Hepatocyte (in vitro differentiated cells): ENCODE measurements at places on chromosomes 4 and X.

GRCh38 chrX:42102586-42103282 lies 179.4 kb upstream of the CASK start:
- DNase-seq, result no peak

DNA sequence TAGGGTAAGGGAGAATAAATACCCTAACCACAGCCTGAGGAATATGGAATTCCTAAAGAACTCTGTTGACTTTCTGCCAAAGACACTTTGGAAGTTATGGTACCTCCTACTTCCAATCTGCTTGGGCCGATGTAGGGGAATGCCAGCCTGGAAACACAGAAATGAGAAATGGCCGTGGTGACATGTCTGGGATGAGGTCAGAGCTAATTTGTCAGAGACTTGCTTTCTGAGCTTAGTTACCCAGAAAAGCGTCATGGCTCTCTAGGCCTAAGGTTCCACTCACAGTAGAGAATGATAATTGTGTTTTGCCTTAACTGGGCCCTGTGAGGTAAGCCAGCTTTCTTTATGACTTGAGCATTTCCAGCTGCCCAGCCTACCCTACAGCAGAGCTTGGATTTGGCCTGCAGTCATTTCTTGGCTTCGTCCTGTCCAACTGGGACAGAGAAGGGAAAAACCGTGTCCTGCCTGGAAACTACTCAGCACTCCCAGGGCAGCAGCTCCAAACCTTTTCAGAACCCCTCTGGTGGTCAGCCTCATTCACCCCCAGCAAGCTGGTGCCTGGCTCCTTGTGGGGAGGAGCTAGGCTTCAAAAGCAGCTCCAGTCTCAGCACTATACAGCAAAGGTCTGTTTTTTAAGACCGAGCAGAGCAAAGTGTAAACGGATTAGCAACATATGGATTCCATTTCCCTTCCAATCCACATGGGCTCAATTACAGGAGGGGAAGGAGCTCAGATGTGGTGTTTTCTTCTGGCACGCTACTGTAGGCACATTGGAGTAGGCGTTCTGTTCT lies 92.3 kb downstream of the RLIM start:
- peak; percentile 15 for DNase-seq

- DNase-seq, result no peak
Observed at GRCh38 chrX:40827331-40827730, 92.0 kb upstream of the MED14 start.

DNA sequence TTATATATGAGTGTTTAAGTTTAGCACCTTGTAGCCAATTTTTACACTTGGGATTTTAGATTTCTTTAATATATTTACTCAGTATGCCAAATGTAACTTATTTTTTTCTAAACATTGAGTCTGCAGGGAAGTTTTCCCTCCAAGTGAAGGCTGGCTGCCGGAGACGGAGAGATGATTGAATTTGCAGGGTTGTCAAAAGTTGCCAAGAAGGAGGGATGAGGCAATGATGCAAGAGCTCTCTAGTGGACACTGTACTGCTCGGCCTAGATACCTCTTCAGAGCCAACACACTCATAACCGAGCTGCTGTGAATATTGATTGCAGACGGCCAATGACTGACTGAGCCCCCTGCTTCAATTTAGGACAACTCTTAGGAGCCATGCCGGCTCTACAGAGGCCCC lies 318.6 kb upstream of the CASK start:
- no peak for DNase-seq

GRCh38 chr4:39044956-39045826 lies 13.0 kb upstream of the TMEM156 start:
- no peak for DNase-seq

DNA sequence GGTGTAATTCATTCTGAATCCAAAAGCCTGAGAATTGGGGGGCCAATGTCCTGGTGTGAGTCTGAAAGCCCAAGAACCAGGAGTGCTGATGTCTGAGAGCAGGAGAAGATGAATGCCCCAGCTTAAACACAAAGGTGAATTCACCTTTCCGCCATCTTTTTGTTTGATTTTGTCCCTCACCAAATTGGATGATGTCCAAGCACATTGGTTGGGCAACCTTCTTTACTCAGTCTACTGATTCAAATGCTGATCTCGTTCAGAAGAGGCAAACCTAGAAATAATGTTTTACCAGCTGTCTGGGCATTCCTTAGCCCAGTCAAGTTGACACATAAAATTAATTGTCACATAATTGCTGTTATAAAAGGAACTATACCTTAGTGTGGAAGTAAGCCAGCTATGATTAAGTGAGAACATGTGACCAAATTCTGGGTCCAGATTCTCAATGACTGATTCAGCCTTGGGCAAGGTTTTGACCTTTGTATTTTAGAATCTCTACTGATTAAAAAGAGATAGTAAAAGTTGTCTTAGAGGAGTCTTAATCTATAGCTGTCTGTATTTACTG lies 34.5 kb upstream of the SLC4A4 start:
- no peak for DNase-seq

DNA sequence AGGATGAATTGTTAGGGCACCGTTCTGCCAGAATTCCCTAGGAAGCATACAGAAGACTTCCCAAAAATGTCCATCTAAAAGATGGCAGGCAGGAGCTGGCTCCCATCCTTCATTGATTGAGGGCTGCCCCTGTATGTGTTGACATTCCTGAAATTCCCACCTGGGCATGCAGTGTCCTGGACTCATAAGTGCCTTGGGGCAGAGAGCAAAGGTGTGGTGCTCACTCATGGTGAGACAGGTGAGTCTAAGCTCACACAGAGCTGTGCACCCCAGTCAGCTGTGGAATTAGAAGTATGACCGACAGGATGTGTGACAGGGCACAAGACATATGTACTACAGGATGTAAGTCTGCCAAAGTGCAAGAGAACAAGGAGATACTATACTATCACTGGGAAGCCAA lies 271.9 kb downstream of the MID1IP1 start:
- DNase-seq, result no peak

- DNase-seq, result no peak
Observed at GRCh38 chr4:155578726-155579370, 87.8 kb upstream of the GUCY1A1 start.

DNA sequence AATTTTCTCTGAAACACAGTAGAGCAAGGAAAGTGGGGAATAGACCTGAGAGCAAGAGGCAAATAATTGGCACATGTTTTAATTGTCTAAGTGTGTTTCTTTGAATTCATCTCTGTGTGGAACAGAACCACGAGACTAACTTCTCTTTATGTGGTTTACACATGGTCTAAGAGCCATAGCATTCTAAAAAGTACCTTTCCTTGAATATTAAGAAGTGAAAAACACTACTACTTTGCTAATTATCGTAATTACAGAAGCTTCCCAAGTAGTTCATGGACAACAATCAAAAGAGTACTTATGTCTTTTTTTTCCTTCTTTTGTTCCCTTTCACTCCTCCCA lies 2.9 kb upstream of the CYBB start:
- no peak for DNase-seq

GRCh38 chrX:9876201-9876600 lies 90.0 kb downstream of the SHROOM2 start:
- DNase-seq, result no peak
